ENCODE measurements at places on chromosomes 11 and 22.

- DNase-seq, result no peak
Measured at GRCh38 chr22:36224245-36224644, 15.1 kb downstream of the APOL2 start.

GRCh38 chr11:118912742-118913410 lies 12.8 kb downstream of the BCL9L start:
- DNase-seq, result no peak

DNA sequence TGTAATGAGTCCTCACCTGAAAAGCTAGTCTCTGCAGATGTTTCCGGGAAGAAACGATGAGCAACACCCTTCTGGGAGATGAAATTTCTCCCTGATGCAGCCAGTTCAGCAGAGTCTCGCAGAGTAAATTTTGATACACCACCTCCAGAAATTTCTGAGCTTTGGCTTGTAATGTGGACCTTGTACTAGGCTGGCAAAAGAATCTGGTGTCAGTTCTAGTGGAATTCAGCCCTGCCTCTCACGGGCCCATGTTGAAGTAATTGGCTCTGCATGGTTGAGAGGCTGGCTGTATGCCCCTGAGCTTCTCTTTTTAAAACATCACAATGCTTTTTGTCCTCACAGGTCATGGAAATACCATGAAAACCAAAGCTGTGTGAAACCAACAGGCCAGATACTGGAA lies at the start of gene GLYAT:
TSS of gene GLYAT (minus strand) at position 125 of the 400 bp plus-strand sequence. CDS start 7,447 bp downstream, outside the sequence.
- DNase-seq, result no peak

DNA sequence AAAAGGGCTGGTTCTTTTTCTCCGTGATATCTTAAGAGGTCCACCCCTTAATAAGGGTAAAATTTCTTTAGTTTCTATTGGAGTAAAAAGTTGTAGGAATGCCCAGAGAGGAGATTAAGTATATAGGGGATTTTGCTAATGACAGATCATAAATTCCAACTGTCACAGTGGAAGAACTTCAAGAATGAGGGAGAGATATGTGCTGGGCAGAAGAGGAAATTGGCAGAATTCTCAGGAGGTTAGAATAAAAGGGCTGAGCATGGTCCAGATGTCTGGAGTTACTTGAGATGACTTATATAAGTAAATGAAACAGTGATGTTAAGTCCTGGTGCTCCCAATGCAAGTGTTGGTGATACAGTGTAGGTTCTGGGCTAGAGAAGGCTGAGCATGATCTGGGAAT lies 417.6 kb upstream of the ARHGAP42 start:
- no peak for DNase-seq

DNA sequence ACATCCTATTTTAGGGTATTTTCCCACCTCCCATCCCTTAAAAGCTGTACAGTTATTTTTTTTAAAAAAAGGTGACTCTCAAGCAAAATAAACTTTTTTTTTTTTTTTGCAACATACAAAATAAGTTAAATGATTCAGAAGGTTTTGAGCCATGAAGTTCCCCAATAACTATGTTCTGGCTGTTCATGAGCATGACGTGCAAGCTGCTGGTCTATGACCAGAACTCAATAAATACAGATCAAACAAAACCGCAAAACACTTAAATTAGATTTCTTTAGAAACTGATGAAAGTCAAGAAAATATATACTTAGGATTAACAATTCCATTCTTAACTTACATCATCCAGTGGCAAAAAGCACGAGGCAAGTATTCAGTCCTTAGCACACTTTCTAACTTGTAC lies 24.1 kb upstream of the CLNS1A start:
- DNase-seq, result no peak

DNA sequence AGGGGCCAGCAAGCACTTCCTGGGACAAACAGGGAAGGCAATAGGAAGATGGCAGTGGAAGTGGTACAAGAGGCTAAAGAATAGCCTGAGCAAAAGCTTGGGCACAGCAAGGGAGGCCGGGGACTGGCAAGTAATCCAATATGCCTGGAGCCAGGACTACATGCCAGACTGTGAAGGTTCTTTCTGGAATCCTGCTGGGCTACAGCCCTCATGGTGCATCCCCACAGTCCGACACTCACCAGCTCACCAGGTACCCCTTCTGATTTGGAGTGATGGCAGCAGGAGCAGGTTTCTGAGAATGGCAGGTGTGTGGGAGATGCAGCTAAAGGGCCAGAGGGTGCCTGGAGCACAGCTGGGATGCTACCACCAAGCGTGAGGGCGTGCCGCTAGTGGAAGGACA lies 32.2 kb upstream of the POGLUT3 start:
- no peak for DNase-seq
